Spleen (tissue), 13 donors: ENCODE measurements at places on chromosomes 5 and 9. TPM values are rescaled to one million over a fixed set of nuclear protein-coding genes. Genes with fewer than 3 reads are reported as not detected.
A peak's percentile ranks its signal among the peaks of the same experiment; 100 is the strongest.

- no peaks in the 10 kb centered on the region for H3K4me1 ChIP-seq
- no peaks in the 10 kb centered on the region for H3K27me3 ChIP-seq
- H3K27ac ChIP-seq: no peak overlapping the region
Measured at GRCh38 chr9:21281275-21281674, 23.8 kb downstream of the IFNA5 start.

DNA sequence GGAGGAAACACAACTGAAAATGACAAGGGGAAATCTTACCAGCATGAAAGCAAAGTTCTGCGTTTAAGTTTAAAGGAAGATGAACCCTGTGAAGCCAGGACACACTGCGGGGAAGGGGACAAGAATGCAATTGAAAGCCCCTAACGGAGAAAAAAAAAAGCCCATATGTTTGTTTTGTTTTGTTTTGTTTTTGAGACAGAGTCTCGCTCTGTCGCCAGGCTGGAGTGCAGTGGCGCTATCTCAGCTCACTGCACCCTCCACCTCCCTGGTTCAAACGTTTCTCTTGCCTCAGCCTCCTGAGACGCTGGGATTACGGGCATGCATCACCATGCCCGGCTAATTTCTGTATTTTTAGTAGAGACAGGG lies 2.9 kb downstream of the STK10 start:
- no peak for DNase-seq
- H3K4me1 ChIP-seq: peaks cover 71% of the 10 kb centered on the region
- H3K4me3 ChIP-seq: peak overlapping the region; percentile 86
- no peaks in the 10 kb centered on the region for H3K36me3 ChIP-seq

GRCh38 chr5:134493461-134494055 lies 31.9 kb upstream of the JADE2 start:
- H3K27ac ChIP-seq: no peak overlapping the region
- H3K4me3 ChIP-seq: no peak overlapping the region
- no peaks in the 10 kb centered on the region for H3K27me3 ChIP-seq
- H3K4me1 ChIP-seq: no peaks in the 10 kb centered on the region

GRCh38 chr9:131700765-131701435 lies 39.0 kb downstream of the RAPGEF1 start:
- no peak overlapping the region for H3K4me3 ChIP-seq
- H3K4me1 ChIP-seq: peaks cover 97% of the 10 kb centered on the region
- no peak for DNase-seq
- H3K27ac ChIP-seq: peak overlapping the region; percentile 89

DNA sequence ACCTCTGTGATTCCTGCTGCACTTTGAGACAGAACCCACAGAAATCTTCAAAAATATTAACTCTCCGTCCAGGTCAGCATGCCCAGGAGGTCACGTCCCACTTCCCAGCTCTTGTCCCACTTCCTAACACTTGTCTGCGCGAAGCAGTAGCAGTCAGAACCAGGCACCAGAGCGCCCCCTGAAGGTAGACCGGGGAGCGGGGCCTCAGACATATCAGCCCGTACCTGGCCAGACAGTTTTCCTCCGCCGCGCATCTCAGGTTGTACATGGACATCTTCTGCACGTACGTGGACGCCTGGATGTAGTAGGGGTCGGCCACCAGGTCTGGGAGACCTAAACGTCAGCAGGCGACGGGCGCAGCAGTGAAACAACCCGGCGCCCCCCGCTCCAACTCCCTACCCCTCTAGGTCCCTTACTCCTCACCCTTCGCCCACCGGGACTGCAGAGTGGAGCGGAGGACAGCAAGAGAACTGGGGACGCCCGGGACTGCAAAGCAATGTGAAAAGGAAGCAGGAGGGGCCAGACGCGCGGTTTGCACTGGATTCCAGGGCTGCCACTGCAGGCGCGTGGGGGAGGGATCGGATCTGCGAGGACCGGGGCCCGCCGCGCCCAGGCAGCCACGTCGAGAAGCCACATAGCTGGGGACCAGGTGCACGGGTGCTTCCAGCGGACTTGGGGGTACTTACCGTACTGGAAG lies 1.2 kb downstream of the LOX start:
- H3K36me3 ChIP-seq: no peaks in the 10 kb centered on the region
- H3K4me3 ChIP-seq: peak overlapping the region; percentile 42
- peaks cover 21% of the 10 kb centered on the region for H3K27me3 ChIP-seq
- DNase-seq: peak; percentile 82
- H3K27ac ChIP-seq: peak overlapping the region; percentile 51

- H3K27me3 ChIP-seq: no peaks in the 10 kb centered on the region
- no peak for DNase-seq
- H3K4me3 ChIP-seq: no peak overlapping the region
- H3K36me3 ChIP-seq: no peaks in the 10 kb centered on the region
- no peak overlapping the region for H3K27ac ChIP-seq
- H3K4me1 ChIP-seq: no peaks in the 10 kb centered on the region
Measured at GRCh38 chr5:58410441-58410840, 49.4 kb downstream of the PLK2 start.

GRCh38 chr5:24621792-24622191 lies 23.0 kb downstream of the CDH10 start:
- DNase-seq: no peak
- no peaks in the 10 kb centered on the region for H3K4me1 ChIP-seq
- no peak overlapping the region for H3K4me3 ChIP-seq

DNA sequence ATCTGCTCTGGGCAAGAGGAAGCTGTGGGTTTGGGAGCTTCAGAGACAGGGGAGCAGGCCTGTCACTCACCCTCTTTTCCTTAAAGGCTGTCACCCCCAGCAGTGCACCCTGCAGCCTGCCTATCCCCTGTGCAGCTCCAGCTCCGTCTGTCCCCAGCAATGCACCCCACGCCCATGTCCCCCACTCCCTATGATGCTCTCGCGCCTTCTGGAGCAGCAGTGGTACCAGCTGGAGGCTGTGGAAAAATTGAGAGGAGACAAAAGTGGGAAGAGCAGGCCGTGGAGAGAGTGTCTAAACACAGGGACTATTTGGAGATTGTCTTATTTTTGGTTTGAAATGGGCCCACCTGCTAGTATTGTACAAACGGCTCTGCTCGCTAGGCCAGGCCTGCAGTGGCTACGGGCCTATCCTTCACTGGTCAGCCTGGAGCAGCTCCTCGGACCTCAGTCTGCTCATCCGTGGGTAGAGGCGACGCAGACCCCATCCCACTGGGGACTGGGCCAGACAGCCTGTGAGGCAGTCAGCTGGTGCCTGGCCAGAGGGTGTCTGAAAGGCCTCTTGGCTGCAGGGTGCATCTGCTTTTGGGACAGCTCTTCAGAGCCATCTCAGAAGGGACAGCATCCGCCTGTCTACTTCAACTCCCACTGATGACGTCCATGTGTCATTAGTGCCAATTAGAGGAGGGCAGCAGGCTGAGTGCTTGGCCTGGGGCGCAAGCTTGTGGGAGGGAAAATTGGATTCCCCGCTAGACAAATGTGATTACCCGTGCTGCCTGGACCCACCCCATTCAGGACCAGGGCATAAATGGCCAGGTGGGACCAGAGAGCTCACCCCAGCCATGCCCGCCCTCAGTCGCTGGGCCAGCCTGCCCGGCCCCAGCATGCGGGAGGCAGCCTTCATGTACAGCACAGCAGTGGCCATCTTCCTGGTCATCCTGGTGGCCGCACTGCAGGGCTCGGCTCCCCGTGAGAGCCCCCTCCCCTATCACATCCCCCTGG lies at the start of gene DBH:
Gene DBH (plus strand): TSS at position 831 of the 999 bp plus-strand sequence. CDS start 9 bp downstream, at position 840.
- no peaks in the 10 kb centered on the region for H3K36me3 ChIP-seq
- H3K4me3 ChIP-seq: no peak within 1 kb of the TSS
- DNase-seq: no peak
- H3K27me3 ChIP-seq: no peaks in the 10 kb centered on the region
- H3K27ac ChIP-seq: no peak within 1 kb of the TSS

GRCh38 chr9:131464354-131465000 lies 38.2 kb upstream of the POMT1 start:
- H3K36me3 ChIP-seq: peaks cover 100% of the 10 kb centered on the region
- peak; percentile 56 for DNase-seq
- H3K4me1 ChIP-seq: no peaks in the 10 kb centered on the region
- no peaks in the 10 kb centered on the region for H3K27me3 ChIP-seq

DNA sequence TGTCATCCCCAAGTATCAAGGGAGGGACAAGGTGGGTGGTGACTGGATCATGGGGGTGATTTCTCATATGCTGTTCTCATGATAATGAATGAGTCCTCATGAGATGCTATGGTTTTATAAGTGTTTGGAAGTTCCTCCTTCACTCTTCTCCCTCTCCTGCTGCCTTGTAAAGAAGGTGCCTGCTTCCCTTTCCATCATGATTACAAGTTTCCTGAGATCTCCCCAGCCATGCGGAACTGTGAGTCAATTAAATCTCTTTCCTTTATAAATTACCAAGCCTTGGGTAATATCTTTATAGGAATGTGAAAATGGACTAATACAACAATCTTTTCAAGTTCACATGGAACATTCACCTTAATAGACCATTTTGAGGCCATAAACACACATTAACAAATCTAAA lies 21.5 kb upstream of the DOCK2 start:
- H3K27me3 ChIP-seq: no peaks in the 10 kb centered on the region
- DNase-seq: no peak
- H3K4me3 ChIP-seq: no peak overlapping the region
- no peaks in the 10 kb centered on the region for H3K36me3 ChIP-seq
- no peaks in the 10 kb centered on the region for H3K4me1 ChIP-seq
- no peak overlapping the region for H3K27ac ChIP-seq

DNA sequence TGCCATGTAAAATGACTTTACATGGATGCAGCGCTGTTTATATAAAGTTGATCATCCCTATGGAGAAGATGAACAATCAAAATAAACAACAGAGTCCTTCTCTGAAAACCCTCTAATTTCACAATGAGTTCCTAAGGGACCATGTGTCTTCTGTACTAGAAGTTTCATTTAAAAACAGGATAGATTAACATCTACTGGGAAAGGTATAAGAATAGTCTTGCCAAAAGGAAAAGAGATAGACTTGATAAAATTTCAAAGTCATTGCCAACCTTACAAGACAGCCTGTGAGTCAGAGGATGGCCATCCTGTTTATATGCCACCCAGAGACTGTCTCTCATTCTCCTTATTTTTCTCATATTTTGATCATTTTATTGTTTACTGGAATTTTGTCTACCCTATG lies 367.1 kb upstream of the PDE4D start:
- no peak overlapping the region for H3K27ac ChIP-seq
- H3K36me3 ChIP-seq: no peaks in the 10 kb centered on the region
- H3K27me3 ChIP-seq: no peaks in the 10 kb centered on the region
- no peaks in the 10 kb centered on the region for H3K4me1 ChIP-seq
- no peak overlapping the region for H3K4me3 ChIP-seq
- no peak for DNase-seq

PCDHGB7 gene
- total RNA-seq: 8.1 TPM
